GM04503 (cell line): ENCODE measurements at places on chromosomes 11 and 22.

GRCh38 chr11:11409901-11410300, 56.9 kb upstream of the CSNK2A3 start:
- DNase-seq, result no peak

GRCh38 chr11:78100261-78100660, 20.6 kb upstream of the NDUFC2 start:
- DNase-seq, result no peak

- DNase-seq, result no peak
Observed at GRCh38 chr22:44685384-44686056, 16.5 kb upstream of the PRR5 start.

GRCh38 chr11:116466801-116467200, 306.0 kb downstream of the BUD13 start:
- no peak for DNase-seq

- no peak for DNase-seq
Observed at GRCh38 chr22:43860831-43861230, 1.5 kb downstream of the SULT4A1 start.

DNA sequence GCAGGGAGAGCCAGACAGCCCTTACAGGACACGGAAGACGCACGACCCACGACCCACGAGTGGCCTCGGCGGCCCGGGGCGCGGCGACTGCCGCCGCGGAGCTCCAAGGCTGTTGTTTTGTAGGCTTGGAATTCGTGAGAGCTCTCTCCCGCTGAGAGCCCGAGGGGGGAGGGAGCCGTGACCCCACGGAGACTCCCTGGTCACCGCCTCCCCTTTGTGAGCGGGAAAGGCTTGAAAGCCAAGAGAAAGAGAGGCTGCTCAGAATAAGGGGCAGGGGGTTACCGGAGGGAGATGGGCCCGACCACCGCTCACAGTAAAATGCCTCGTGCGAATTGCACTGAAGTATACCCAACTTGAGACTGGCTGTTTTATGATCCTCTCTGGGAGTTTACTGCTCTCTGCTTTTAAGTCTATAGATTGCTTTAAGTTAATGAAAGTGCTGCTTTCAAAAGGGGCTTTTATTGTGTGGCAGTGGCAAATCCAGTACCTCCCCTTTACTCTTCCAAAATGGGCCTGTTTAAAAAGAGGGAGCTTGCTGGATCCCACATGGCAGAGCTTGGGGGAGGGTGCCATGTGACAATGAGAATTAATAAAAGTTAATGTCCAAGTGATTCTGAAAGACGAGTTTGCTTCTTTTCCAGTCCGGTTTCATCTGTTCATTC, 2.9 kb downstream of the PKNOX2 start:
- DNase-seq, result no peak

DNA sequence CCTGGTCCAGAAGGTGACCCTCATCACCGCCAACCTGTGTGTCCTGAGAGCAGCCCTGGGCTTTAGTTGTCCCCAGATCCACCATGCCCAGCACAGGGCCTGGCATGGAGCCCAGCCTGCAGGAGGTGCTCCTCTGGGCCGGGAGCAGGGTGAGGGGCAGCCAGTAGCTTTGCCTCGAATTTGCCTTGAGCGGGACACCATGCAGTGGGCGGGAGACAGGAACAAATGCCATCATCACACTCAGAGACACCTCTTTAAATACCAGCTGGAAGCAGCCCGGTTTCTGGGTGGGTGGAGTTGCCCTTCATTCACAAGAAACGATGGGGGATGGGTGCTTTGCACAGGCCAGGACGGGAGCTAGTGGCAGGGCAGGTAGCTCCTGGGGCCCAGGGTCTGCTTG, 19.3 kb downstream of the FLRT1 start:
- DNase-seq, result no peak

- no peak for DNase-seq
Observed at GRCh38 chr11:124467381-124467927, 22.0 kb upstream of the OR8B8 start.

DNA sequence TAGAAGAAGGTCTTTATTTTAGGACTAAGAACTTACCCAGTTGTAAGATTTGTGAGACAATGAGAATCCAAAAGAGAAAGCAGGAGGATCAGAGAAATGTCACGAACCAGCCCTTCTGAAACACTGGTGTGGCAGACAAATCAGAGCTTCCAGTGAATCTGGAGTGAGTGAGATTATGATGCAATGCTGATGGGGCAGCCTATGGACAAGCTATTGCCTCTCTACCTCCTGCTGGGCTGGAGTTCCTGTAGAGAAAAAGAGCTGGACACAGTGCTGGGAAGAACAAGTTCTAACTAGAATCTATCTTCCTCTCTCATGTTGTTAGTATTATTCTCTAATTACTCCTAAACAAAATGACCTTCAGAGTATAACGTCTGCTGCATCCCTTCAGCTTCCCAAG, 12.0 kb upstream of the ANO3 start:
- no peak for DNase-seq

DNA sequence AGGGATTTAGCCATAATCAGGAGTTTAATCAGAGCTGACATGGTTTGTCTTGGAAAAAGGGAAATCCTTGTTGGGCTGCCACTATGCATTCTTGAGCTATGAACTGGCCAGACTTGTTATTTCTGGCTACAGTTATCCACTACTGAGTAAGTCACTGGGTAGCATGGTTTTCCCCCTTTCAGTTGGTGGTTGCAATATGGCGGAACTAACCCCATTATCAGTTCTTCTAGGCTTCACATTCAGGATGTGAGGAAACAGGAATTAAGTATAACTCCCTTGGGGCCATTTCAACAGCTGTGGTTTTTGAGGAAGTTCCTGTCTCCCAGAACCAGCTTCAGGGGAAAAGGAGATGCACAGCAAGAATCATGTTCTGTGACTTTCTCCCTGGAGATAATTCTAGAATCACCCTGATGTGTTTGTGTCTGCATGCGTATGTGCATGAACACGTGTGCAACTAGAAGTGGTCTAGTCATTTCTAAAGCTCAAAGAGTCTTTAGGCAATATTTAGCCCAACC, 103.0 kb upstream of the CD44 start:
- DNase-seq, result peak; percentile 95

- DNase-seq, result no peak
Observed at GRCh38 chr11:110038201-110038600, 55.0 kb upstream of the ZC3H12C start.

DNA sequence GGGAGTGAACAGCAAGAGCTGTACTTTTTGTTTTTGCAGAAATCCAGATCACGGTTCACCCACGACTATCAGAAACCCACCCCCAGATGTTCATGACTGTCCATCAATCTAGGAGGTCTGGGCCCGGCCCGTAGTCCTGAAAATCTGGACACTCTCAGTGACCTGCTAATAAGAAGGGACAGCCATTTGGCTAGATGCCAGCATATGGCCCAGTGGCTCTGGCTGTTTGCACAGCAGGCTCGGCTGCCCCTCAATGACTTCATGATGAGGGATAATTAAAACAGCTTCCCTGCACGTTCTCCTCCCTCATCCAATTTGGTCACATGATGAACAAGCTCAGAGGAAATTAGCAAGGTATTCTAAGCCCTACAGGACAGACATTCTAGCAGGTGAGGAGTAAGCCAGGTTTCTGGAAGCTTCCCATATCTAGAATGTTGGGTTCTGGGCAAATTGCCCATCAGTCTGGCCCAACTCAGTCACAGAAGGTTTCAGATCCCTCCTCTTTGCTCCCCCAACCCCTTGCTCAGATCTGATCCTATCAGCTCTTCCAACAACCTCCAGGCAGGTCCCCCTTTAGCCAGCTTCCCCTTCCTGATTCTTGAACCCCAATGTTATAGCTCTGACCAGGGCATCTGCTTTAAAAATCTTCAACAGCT, 397.3 kb downstream of the SHANK2 start:
- no peak for DNase-seq

DNA sequence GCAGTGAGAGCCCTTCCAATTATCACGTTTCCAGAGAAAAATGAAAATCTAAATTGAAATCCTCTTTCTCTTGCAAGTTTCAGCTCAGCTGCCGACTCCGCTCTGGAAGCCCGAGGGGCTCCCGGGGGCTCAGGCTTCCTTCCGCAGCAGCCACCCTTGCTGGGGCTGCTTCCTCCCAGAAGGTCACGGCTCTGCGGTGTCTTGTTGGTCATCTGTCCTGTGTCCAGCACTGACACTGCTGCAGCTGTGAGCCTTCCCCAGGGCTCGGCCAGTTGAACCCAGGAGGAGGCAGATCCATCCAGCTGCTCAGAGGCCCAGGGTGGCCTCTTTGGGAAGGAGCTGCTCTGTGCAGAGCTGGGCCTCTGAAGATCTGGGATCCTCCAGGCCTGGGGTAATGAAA, 1337.2 kb downstream of the TBC1D22A start:
- DNase-seq, result no peak

- DNase-seq, result no peak
Observed at GRCh38 chr11:15806217-15806616, 550.1 kb downstream of the SOX6 start.

GRCh38 chr11:114098927-114099326, 39.4 kb downstream of the ZBTB16 start:
- DNase-seq, result no peak

GRCh38 chr11:69874178-69874983, 55.2 kb upstream of the FGF3 start:
- DNase-seq, result no peak

GRCh38 chr11:78654866-78655265, 80.2 kb upstream of the NARS2 start:
- DNase-seq, result no peak

DNA sequence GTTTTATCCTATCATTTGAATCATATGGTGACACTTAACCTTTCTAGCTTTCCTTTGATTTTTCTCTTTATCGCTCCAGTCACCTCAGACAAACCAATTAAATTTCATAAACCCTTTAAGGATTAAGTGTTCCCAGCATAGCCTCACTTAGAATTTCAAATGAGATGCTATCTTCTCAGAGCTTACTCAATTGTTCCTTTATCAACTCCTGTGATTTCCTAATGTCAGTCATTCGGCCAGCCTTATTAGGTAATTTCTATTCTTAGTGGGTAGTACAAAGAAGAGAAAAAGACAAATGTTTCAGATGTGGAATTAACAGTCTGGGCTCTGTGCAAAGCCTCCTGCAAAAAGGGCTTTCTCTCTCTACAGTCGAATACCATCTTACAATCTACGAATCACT, 77.1 kb upstream of the CCDC90B start:
- no peak for DNase-seq

GRCh38 chr11:3091846-3092602, 34.8 kb upstream of the CARS1 start:
- no peak for DNase-seq

DNA sequence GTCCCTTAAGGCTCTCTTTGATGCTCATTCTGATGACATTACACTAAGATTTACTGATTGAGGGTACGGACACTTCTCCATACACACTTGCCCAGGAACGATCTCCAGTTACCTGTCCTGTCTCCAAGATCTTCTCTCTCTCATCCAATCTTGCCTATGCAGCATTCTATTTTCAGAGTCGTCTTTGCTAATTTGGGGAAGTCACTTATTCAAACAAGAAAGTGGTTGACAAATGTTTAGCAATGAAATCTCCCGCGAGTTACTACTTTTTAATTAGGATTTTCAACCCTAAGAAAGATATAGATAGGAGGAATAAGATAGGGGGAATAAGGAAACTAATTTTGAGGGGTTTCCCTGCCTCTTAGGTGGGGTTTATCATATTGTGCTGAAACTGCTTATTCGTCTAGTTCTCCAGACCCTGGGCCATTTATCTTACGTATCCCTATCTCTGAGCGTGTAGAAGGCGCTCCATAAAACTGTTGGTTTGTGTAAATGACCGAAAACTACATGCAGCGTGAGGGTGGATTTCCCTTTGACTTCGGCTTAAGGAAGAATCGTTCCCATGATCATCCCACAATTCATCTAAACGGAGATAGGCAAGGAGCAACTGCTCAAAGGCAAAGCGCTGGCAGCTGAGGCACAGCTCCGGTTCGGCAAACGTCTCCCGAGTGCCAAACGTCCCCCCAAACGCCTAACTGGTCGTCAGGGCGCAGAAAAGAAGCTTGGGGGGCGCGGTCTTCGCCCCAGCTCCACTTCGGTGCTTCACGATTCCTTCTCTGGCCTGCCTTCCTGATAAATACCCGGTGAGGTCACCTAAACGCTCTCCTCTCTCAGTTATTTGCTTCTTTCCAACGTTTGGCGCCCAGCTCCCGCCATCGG, 804 bp downstream of the APIP start:
- no peak for DNase-seq

DNA sequence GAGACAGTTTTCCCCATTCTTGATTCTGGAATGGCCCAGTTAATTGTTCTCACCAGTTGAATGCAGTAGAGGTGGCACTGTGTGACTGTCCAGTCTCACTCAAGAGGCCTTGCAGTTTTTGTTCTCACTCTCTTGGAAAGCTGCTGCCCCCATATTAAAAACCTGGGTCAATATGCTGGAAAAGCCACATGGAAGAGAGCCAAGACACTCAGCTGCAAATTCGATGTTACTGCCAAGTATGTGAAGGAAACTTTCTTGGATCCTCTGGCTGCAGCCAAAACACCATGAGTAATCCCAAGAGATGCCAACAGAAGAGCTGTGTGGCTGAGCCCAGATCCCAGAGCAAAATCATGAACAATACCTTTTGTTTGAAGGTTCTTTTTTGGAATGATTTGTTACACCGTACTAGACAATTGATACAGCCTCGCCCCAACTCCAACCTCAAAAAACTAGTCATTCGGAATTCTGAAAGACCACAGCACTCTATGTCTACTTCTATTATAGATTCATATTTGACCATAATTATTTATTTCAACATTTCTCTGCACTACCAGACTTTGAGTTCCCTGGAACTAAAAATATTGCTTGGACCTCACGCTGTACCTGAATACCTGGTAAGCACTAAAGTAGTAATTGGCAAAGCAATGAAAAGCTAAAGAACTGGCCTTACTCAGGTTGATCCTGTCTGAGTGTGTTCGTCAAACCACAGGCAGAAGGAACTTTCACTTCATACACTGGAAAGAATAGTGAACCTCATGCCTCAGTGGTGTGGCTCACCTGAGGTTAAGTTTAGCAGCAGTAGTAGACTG, 378.8 kb downstream of the ETS1 start:
- peak; percentile 89 for DNase-seq

DNA sequence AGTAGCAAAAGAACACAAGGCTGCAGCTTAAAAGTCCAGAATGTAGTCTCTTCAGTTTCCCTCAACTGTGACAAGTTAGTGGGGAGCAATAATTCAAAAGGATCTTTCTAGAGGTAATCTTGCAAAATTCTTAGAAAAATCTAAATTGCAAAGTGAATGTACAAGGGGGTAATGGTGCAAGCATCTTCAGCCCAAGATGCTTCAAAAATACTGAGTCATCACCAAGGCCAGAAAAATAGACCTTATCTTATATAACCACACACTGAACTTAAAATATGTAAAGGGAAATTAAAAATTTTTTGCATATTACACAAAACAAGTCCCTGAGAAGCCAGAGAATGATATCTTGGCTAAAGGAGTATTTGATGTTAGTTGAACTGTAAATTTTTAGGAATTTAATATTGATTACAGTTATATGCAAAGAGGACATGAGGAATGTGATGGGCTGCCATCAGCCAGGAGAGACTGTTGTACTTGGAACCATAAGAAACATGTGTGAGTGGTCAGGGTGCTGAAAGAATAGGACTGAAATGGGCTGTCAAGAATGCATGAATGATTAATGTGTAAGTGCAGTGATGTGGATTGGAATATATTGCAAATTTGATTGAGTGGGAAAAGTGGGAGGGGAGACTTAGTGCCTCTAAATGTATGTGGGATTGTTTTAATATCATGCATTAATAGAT, 85.7 kb upstream of the LIN7C start:
- DNase-seq, result no peak

GRCh38 chr22:29172216-29172615, 33.5 kb upstream of the EMID1 start:
- DNase-seq, result no peak

- no peak for DNase-seq
Observed at GRCh38 chr11:86606270-86606835, 66.1 kb downstream of the ME3 start.
